Vagina (tissue), 2 donors: ENCODE measurements at places on chromosomes 1 and 21. TPM values are rescaled to one million over a fixed set of nuclear protein-coding genes. Genes with fewer than 3 reads are reported as not detected.
A peak's percentile ranks its signal among the peaks of the same experiment; 100 is the strongest.

OLFML2B gene
- 12.8 TPM for total RNA-seq

TMEM61 gene
- total RNA-seq: 3.4 TPM

LRRC38 gene
- total RNA-seq: 2.5 TPM

CFAP141 gene
- total RNA-seq: not detected

SLC30A2 gene
- total RNA-seq: not detected

TNFRSF4 gene
- total RNA-seq: not detected

CD5L gene
- total RNA-seq: not detected

DNA sequence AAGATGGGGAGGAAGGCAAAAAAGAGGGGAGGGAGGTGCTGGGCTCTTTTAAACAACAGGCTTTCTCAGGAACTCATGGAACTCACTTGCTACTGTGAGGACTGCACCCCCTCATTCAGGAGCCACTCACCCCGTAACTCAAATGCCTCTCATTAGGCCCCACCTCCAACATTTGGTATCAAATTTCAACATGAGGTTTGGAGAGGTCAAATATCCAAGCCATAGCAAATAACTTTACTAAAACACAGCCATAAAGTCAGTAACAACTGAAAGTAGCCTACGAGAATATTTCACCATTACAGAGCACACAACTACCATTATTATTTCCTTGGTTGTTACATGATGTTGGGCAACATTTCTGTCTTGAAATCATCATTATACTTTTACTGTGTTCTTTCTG is 13.1 kb upstream of the DMRTB1 start:
- no peaks in the 10 kb centered on the region for H3K36me3 ChIP-seq
- no peaks in the 10 kb centered on the region for H3K27me3 ChIP-seq
- H3K4me1 ChIP-seq: no peaks in the 10 kb centered on the region

GRCh38 chr21:34908419-34909055 is 140.6 kb downstream of the RUNX1 start:
- H3K4me3 ChIP-seq: no peak overlapping the region
- no peaks in the 10 kb centered on the region for H3K36me3 ChIP-seq
- H3K27ac ChIP-seq: no peak overlapping the region
- DNase-seq: no peak

GRCh38 chr1:152398812-152399698 is 15.0 kb downstream of the CRNN start:
- no peaks in the 10 kb centered on the region for H3K36me3 ChIP-seq
- H3K4me3 ChIP-seq: no peak overlapping the region
- DNase-seq: no peak
- H3K27me3 ChIP-seq: no peaks in the 10 kb centered on the region

- H3K4me1 ChIP-seq: no peaks in the 10 kb centered on the region
- H3K27ac ChIP-seq: no peak overlapping the region
- no peaks in the 10 kb centered on the region for H3K36me3 ChIP-seq
- no peak overlapping the region for H3K4me3 ChIP-seq
- DNase-seq: no peak
- H3K27me3 ChIP-seq: no peaks in the 10 kb centered on the region
Measured at GRCh38 chr1:204802401-204803175, 68.1 kb upstream of the NFASC start.

GRCh38 chr1:78240755-78241154 is 195.0 kb downstream of the GIPC2 start:
- H3K4me3 ChIP-seq: no peak overlapping the region
- H3K36me3 ChIP-seq: no peaks in the 10 kb centered on the region
- no peak for DNase-seq
- no peak overlapping the region for H3K27ac ChIP-seq
- no peaks in the 10 kb centered on the region for H3K27me3 ChIP-seq
- peaks cover 10% of the 10 kb centered on the region for H3K4me1 ChIP-seq

- H3K27me3 ChIP-seq: no peaks in the 10 kb centered on the region
- H3K4me1 ChIP-seq: no peaks in the 10 kb centered on the region
- no peak for DNase-seq
- no peak overlapping the region for H3K4me3 ChIP-seq
- H3K27ac ChIP-seq: no peak overlapping the region
Measured at GRCh38 chr21:44450402-44450801, 4.9 kb upstream of the LRRC3 start.

DNA sequence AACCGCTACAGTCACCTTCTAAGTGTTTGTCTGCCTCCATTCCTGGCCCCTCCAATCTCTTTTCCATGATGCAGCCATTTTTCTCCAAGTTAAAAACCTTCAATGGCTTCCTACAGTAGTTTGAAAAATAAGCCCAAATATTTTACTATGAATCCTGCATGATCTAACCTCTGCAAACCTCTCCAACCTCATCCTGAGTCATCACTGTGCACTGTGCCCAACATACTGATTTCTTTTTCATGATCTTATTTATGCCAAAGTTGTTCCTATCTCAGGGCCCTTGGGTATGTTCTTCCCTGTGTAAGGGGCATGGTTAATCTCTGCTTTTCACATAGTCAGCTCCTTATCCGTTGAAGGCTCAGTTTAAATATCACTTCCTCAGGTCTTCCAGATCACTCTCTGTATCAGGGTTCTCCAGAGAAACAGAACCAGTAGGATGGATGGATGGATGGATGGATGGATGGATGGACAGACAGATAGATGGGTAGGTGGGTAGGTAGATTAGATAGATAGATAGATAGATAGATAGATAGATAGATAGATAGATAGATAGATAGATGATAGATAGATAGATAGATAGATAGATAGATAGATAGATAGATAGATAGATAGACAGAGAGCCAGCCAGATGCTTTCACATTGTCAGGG is 18.1 kb upstream of the PTPN14 start:
- no peak overlapping the region for H3K27ac ChIP-seq
- no peak for DNase-seq
- no peaks in the 10 kb centered on the region for H3K27me3 ChIP-seq
- H3K36me3 ChIP-seq: no peaks in the 10 kb centered on the region
- no peaks in the 10 kb centered on the region for H3K4me1 ChIP-seq

DNA sequence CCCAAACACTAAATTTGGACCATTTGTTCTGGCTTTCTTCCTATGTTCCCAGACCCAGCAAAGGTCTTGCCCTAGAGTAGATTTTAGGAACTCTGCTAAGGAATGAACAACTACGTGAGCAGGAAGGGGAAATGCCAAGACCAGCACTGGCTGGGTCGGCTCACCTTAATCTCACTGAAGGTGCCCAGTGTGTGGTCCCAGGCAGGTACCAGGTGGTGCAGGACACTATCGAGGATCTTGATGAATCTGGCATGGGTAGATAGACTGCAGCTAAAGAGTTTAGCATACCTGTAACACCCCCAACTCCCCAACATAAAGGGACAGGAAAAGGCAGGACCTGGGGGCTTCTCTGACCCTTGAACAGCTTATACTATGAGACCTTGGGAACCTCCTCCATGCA is 3.0 kb downstream of the HECTD3 start:
- DNase-seq: no peak
- H3K4me1 ChIP-seq: peaks cover 33% of the 10 kb centered on the region
- H3K27me3 ChIP-seq: no peaks in the 10 kb centered on the region
- no peak overlapping the region for H3K27ac ChIP-seq

DNA sequence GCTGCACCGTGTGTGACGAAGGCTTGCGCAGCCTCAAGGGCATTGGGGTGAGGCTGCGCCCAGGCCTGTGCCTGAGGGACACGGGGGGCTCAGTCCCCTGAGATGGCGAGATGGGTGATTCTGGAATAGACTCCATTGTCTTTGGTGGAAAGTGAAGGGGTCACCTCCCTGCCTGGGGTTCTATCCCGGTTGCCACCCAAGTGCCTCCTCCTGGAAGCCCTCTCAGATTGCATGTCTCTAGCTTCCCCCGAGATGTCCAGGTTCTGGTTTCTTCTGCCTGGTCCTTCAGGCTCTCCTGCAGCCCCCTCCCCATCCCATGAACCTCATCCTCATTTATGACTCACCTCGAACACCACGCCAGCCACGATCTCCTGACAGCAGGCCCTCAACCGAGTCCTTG is 22.3 kb upstream of the MFN2 start:
- no peaks in the 10 kb centered on the region for H3K27me3 ChIP-seq
- H3K36me3 ChIP-seq: peaks cover 30% of the 10 kb centered on the region
- DNase-seq: no peak
- H3K4me3 ChIP-seq: no peak overlapping the region
- H3K27ac ChIP-seq: no peak overlapping the region

DNA sequence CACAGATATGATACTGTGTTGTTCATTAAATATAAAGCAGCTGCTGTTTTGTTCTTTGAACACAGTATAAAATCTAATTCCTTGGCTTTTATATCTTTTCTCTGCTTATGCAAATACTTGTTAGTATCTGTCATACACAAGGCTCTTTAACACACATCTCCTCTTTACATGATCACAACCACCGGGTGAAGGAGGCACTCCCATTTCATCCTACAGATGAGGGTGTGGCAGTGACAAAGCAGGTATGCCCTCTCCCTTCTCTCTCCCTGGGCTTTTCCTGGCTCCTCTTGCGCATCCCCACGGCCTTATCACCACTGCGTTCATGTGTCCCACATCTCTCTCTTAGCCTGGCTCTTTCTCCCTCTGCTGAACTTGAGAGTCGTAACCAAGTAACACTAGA is 38.2 kb downstream of the JUN start:
- no peak overlapping the region for H3K27ac ChIP-seq
- H3K36me3 ChIP-seq: no peaks in the 10 kb centered on the region
- DNase-seq: no peak
- no peaks in the 10 kb centered on the region for H3K4me1 ChIP-seq
- H3K27me3 ChIP-seq: no peaks in the 10 kb centered on the region

DNA sequence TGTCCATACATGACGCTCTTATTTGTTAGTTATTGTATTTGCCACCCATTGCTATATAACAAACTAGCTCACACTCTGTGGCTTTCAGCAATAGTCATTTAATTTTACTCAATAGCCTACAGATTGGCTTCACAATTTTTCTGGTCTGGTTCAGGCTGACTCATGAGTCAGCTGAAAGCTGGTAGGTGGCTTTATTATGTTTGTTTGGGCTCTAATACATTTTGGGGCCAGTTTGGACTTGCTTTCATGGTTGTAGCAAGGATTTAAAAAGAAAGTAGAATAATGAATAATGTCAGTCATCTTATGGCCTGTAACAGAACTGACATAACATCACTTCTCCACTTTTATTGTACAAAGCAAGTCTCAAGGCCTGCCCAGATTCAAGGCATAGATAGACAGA is 338.7 kb downstream of the LRRIQ3 start:
- H3K4me3 ChIP-seq: no peak overlapping the region
- no peaks in the 10 kb centered on the region for H3K27me3 ChIP-seq
- H3K36me3 ChIP-seq: no peaks in the 10 kb centered on the region

GRCh38 chr1:46393510-46393909 is 607 bp upstream of the FAAH start:
- H3K4me1 ChIP-seq: peaks cover 11% of the 10 kb centered on the region
- no peaks in the 10 kb centered on the region for H3K27me3 ChIP-seq
- no peak overlapping the region for H3K27ac ChIP-seq
- no peak for DNase-seq
- H3K4me3 ChIP-seq: no peak overlapping the region
- no peaks in the 10 kb centered on the region for H3K36me3 ChIP-seq

DNA sequence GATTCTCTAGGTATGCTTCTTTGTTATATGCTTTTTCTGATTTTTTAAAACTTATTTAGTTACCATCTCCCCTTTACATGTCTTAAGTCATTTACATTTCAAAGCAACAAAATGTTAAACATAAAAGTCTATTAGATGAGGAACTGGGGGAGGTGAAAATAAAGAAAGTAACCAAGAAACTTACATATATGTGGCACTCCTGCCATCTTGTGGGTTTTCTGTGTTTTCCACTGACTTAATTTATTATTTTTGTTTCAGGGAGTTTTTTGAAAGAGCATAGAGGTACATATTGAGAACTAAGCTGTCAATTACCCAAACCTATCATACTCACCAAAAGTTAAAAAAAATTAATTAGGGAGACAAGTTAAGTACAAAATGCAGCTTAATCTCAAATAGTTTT is 1531.1 kb downstream of the MRPL39 start:
- no peaks in the 10 kb centered on the region for H3K36me3 ChIP-seq
- no peaks in the 10 kb centered on the region for H3K27me3 ChIP-seq
- H3K27ac ChIP-seq: no peak overlapping the region
- H3K4me1 ChIP-seq: no peaks in the 10 kb centered on the region
- DNase-seq: no peak

- no peaks in the 10 kb centered on the region for H3K4me1 ChIP-seq
- no peak overlapping the region for H3K4me3 ChIP-seq
- DNase-seq: no peak
- H3K36me3 ChIP-seq: no peaks in the 10 kb centered on the region
Measured at GRCh38 chr1:115448282-115449044, 110.4 kb upstream of the NGF start.

GRCh38 chr1:11273595-11274234 is 717 bp downstream of the UBIAD1 start:
- peak overlapping the region; percentile 88 for H3K4me3 ChIP-seq
- H3K36me3 ChIP-seq: no peaks in the 10 kb centered on the region
- peak overlapping the region; percentile 85 for H3K27ac ChIP-seq
- no peak for DNase-seq
- H3K4me1 ChIP-seq: peaks cover 31% of the 10 kb centered on the region

DNA sequence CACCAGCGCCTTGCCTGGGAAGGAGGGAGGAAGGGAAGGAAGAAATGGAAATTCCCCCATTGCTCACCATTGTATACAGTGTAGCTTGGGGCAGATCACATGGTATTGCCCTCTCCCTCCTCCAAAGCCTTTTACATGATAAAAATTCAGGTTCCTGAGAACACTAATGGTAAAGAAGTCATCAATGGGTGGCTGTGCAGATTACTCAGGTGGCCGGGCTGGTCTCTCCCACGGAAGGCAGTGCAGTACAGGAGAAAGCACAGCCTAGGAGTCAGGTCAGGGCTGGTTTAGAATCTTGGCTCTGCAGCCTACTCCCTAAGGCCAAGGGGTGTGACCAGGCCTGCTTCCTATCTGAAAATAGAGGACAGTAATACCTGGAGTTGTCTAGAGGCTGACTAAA is 107.9 kb downstream of the SUSD4 start:
- peaks cover 9% of the 10 kb centered on the region for H3K4me1 ChIP-seq
- no peaks in the 10 kb centered on the region for H3K36me3 ChIP-seq
- DNase-seq: peak; percentile 69

- no peak overlapping the region for H3K27ac ChIP-seq
- no peak for DNase-seq
- no peaks in the 10 kb centered on the region for H3K36me3 ChIP-seq
- no peak overlapping the region for H3K4me3 ChIP-seq
- H3K4me1 ChIP-seq: no peaks in the 10 kb centered on the region
Measured at GRCh38 chr1:15100121-15100879, 53.2 kb upstream of the TMEM51 start.

GRCh38 chr1:34156739-34157138 is 8.3 kb downstream of the CSMD2 start:
- H3K27ac ChIP-seq: no peak overlapping the region
- no peak overlapping the region for H3K4me3 ChIP-seq
- no peaks in the 10 kb centered on the region for H3K36me3 ChIP-seq
- no peaks in the 10 kb centered on the region for H3K27me3 ChIP-seq
